ENCODE measurements at places on chromosomes 12 and 14. TPM values are rescaled to one million over a fixed set of nuclear protein-coding genes. Genes with fewer than 3 reads are reported as not detected.

DNA sequence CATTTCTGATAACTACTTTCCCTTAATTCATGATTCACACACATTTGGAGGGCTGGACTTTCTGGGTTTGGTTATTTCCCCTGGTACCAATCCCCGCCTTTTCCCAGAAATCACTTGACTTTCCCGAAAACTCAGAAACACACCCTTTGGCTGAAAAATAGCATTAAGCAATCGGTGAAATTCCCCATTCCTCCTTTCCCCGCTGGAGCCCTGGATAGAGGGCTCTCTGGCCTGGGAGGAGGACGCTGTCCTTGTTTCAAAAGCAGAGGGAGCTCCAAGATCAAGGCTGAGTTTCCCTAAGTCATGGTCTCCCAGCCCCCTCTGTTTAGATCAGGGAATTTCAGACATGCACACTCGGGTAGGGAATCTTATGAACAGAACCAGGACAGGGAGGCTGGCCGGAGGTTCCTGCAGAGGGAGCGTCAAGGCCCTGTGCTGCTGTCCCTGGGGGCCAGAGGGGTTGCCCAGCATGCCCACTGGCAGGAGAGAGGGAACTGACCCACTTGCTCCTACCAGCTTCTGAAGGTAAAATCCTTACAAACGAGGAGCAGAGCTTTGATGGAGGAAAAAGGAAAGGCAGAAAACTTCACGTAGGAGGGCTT is at the start of gene C1S:
C1S (plus strand) TSS at position 366 of the 602 bp plus-strand sequence. CDS start 1,195 bp downstream, outside the sequence.
- no peak for DNase-seq

The DIO2 gene
- not detected for total RNA-seq

The C12orf50 gene
- 0.12 TPM for total RNA-seq

DNA sequence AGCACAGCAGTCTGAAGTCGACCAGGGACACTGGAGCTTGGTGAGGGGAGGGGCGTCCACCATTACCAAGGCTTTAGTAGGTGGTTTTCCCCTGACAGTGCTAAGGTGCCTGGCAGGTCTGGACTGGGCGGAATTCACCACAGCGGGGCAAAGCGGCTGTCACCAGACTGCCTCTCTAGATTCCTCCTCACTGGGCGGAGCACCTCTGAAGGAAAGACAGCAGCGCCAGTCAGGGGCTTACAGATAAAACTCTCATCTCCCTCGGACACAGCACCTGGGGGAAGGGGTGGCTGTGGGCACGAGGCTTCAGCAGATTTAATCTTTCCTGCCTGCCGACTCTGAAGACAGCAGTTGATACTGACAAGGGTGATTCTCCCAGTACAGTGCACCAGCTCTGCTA is 39.1 kb downstream of the DDHD1 start:
- DNase-seq: no peak

The TFCP2 gene
- total RNA-seq: 36.9 TPM

DNA sequence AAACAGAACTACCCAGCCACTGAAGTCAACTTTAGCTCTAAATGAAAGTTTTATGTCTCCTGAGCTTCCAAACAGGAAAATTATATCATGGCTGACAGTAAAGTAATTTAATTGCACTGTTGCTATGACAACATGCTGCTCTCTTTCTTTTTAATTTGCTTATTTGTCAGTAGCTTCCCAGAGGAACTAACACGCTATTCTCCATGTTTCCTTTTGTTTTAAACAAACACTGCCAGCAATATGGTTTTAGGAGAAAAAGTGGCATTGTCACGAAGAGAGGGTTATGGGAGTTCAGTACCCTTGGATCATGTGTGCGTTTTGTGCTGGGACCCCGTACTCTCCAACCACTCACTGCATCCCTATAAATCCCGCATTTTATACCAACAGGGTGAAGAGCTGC is 1.9 kb downstream of the FOXN3 start:
- no peak for DNase-seq

DNA sequence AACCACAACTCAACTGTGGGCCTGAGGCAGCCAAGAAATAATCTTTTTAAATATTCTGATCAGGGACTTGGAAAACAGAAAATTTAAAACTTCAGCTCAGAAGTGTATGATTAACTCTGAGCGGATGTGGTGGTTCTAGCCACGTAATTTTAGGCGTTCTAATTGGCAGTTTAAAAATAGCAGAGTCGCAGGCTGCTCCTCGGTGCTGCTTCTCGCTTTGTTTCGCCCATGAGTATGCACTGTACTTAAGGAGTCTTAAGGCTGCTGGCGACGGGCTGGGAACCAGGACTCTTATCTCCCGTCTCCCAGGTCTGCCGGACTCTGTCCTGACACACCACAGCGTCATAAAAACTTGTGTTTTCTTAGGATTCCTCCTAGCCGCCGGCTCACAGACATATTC is 113.4 kb upstream of the PELI2 start:
- peak; percentile 27 for DNase-seq

DNA sequence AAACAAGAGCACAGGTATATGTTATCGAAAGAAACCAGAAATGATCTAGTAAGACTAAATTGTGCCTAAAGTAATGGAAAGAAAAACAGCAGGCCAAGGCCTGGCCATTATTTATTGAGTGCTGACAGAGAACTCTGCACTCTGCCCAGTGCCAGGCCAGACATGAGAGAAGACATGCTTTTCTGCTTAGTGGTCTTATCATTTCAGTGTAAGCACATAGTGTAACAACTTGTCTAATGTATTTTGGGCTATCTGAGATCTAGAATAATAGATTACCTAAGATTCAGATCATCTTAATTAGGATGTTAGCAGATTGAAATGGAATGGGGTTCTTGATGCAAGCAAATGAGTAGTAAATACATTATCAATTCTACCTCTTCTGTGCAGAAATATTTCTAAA is 278.3 kb downstream of the AKAP6 start:
- DNase-seq: no peak

The ASIC1 gene
- 5.8 TPM for total RNA-seq

The ZNF268 gene
- 18.8 TPM for total RNA-seq

- no peak for DNase-seq
Observed at GRCh38 chr12:109757671-109758265, 44.1 kb downstream of the FAM222A start.

The FGD4 gene
- 0.09 TPM for total RNA-seq

DNA sequence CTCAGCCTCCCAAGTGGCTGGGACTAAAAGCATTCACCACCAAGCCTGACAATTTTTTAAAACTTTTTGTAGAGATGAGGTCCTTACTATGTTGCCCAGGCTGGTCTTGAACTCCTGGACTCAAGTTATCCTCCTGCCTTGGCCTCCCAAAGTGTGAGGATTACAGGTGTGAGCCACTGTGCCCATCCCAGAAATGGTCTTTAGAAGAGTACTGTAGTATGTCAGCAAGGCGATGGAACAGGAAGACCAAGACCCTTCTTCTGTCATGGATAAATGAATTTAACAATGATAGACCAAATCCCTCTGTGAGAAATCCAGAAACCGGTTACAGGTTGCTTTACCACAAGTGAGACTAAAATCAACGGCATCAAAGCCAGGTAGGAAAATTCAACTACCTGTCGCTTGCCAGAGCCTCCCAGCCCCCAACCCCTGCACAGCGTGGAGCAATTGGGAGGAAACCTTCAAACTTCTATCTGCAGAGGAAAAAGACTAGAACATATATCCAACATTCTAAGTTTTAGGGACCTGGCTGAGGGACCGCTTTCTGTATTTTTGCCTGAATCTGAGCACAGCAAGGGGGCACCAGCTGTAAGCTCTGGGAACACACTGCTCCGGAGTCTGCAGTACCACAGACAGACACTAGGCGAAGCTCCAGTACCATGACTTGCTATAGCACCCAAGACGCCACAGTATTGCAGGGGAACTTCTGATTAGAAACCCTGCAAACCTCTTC is 51.3 kb downstream of the CPSF6 start:
- peak; percentile 79 for DNase-seq

GRCh38 chr12:30614031-30614430 is 81.6 kb downstream of the IPO8 start:
- DNase-seq: no peak

DNA sequence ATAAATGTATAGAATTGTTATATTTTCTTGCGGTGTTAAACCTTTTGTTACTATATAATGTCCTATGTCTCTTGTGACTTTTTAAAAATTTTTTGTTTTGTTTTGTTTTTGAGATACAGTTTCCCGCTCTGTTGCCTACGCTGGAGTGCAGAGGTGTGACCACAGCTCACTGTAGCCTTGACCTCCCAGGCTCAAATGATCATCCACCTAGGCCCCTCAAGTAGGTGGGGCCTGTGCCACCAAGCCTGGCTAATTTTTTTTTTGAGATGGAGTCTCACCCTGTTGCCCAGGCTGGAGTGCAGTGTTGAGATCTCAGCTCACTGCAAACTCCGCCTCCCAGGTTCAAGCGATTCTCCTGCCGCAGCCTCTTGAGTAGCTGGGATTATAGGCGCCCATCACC is 26.5 kb upstream of the RCOR1 start:
- DNase-seq: no peak

DNA sequence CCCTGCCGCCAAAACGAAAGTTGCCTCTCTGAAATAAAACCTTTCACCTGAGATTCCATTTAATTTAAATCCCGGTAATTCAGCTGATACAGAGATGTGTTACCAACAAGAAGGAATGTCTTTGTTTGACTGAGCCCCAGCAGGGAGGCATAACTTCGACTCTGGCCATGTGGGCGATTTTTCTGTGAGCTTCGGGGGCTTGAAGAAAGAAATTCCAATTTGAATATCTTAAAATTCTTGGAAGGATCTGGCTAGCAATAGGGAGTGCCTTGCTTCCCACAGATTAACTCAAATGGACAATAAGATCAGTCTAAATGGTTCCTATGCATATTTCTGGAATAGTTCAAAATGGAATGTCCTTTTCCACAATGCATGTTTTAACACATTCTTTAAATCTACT is 252.5 kb upstream of the TMPO start:
- DNase-seq: no peak

DNA sequence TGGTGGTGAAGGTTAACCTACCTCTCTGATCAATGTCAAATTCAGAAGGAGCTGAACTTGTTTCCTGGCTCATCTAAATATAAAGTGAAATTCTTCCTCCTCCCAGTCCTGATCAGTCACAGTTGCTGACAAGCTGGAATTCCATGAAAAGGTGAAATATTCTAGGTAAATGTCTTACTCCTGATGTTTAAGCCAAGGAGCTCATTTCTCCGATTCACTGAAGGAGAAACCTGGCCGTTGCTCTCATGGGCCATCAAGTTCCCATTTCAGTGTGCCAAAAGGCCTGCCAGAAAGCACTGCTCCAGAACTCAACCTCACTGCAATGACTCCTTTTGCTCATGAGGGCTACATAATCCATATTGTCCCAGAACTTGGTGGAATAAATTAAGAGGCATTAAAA is 707.5 kb downstream of the GALC start:
- no peak for DNase-seq

DNA sequence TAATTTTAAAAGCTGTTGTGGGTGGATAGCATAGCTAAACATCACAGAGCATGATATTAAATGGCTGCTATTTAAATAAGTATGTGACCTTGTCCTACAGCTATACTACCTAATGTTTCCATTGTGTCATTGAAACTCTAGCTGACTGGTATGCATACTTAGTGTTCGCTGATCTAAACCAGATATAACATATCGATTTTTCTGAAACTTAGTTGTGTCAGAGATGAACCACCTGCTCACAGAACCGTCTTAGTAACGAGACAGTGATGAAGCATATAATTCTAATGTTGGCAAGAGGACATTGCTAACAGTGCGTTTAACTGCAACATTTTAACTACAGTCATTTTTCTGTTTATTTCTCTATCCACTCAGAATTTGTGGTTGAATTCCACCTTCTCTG is 36.1 kb upstream of the NUAK1 start:
- DNase-seq: no peak

DNA sequence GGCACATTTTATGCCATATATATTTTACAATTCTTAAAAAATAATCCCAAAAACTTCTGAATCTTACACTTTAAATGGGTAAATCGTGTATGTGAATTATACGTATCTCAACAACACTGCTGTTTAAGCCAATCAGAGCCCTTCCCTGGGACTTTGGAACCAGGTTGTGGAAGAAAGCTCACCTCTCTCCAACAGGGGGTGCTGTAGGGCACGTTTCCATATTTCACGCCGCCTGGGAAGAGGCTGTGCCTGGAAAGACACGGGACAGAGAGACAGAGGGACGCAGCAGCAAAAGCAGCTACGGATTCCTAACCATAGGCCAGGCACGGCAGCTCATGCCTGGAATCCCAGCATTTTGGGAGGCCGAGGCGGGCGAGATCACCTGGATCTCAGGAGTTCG is 29.4 kb upstream of the FBRSL1 start:
- DNase-seq: no peak

GRCh38 chr14:48936849-48937248 is 649.3 kb downstream of the RPS29 start:
- no peak for DNase-seq
